CD4-positive, alpha-beta T cell treated with Interleukin-4 for 1 hour (primary cell): ENCODE measurements at places on chromosomes 12 and 14.

- no peak for DNase-seq
Measured at GRCh38 chr14:65156568-65157366, 54.5 kb upstream of the MAX start.

GRCh38 chr12:98419795-98420404 lies 95.5 kb upstream of the TMPO start:
- DNase-seq: no peak

GRCh38 chr14:76643887-76644286 lies 117.4 kb upstream of the VASH1 start:
- no peak for DNase-seq

DNA sequence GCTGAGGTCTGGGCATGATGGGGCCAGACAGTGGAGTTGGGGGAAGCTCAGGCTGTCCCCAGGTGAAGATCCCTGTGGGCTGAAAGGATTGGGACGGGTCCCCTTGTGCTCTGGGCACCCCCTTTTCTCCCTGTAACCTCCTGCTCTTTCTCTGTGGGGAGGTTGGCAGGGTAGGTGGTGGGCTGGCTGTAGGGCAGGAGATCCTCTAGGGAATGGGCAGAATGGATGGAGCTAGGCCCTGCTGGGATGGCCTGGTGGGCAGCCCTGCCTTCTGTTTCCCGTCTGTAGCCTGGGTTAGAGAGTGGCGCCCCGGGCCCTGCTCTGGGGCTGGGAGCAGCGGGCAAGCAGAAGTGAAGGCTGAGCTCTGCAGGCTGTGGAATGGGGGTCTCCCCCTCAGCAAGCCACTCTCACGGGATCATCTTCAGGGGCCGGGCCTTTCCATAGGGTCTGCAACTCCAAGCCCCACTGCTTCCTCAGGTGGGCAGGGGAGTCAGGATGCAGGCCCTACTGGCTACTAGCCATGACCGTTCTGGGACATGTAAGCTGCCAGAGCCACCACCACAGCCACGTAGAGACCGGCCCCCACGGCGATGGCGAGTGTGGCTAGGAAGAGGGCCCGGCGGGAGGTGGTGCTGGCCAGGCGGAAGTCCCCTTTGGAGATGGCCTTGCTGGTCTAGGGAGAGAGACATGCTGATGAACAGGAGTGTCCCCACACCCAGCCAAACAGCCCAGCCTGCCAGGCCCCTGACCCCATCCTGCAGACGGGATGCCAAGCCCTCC lies 18.8 kb downstream of the SYNDIG1L start:
- DNase-seq: no peak

DNA sequence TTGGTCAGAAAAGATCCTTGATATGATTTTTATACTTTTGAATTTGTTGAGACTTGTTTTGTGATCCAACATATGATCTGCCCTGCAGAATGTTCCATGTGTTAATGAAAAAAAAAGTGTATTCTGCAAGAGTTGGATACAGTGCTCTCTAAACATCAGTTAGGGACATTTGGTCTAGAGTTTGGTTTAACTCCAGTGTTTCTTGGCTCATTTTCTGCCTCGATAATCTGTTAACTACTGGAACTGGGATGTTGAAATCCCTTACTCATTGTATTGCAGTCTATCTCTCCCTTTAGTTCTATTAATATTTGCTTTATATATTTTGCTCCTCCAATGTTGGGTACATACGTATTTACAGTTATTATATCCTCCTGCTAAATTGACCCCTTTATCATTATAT lies 18.3 kb upstream of the TXNRD1 start:
- no peak for DNase-seq
